ENCODE measurements at places on chromosomes 2 and 18.

- no peak for DNase-seq
Observed at GRCh38 chr2:74921236-74921736, 37.2 kb upstream of the POLE4 start.

DNA sequence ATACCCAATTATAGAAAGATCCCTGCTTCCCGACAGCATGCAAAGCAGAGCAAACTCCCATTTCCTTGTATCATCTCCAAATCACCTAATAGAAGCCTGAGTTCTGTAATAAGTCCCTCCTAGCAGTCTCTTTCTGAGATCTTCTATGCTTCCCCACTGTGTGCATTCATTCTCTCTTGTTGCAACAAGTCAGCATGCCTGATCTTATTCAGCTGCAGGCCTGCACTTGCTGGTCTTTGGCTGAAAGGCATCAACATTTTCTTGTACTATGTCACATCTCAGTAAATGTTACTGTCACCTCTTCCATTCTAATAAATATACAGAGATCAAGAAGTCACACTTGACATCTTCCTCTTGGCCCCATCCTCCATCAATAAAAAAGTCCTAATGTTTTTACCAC lies 449.9 kb upstream of the MEX3C start:
- no peak for DNase-seq

DNA sequence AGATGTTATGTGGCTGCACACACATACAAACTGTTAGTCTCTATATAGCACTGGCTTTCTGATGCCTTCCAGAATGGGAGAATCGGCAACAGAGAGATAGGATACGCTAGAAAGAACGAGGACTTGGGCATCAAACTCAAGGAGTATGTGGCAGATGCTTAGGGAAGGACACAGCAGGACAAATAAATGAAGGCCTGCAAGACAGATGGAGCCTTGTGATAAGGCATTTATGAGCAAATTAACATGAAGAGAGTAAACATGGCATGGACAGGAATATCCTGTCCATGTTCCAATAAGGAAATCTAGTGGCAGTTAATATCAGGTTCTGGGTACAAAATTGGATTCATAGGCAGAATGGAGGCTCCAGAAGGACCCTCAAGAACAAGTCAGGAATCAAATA lies 136.9 kb downstream of the SLC4A10 start:
- DNase-seq, result no peak

DNA sequence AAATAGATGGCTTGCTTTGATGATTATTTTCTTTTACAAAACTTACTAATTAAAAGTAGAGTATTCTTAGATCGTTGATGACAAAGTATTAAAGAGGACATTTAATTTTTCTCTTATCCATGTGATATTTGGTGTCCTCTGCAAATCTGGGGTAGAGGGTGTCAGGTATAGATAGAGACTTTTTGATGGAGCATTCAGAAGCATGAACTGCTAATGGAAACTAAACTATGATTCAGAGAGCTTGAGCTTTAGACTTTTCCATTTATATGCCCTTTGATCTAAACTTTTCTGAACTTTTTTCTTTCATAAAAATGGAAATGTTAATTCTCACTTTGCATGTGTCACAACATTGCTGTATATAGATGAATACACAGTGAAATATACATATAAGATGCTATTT lies 619.7 kb downstream of the PLCL1 start:
- no peak for DNase-seq

DNA sequence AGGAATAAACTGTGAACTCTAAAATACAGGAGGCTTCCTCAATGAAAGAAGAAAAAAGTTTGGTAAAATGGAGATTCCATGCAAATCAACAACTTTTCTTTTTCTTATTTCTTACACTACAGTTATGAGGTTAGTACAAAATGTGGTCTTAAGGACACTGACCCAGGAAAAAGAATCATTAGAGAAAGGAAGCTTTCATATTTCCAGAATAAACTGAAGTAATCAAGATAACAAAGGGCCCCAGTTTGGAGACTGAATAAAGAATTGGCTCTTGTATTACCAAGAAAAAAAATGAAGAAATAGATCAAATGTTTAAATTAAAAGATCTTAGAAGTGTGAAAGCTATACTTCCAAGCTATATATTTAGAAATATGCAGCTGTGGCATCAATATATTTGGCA lies 72.3 kb downstream of the SLC66A3 start:
- DNase-seq, result no peak
